GM12892 (cell line): ENCODE measurements at places on chromosomes 1 and 21.

- DNase-seq: no peak
These were observed 554 bp upstream of the SLC39A1 start for GRCh38 chr1:153963850-153964331.

DNA sequence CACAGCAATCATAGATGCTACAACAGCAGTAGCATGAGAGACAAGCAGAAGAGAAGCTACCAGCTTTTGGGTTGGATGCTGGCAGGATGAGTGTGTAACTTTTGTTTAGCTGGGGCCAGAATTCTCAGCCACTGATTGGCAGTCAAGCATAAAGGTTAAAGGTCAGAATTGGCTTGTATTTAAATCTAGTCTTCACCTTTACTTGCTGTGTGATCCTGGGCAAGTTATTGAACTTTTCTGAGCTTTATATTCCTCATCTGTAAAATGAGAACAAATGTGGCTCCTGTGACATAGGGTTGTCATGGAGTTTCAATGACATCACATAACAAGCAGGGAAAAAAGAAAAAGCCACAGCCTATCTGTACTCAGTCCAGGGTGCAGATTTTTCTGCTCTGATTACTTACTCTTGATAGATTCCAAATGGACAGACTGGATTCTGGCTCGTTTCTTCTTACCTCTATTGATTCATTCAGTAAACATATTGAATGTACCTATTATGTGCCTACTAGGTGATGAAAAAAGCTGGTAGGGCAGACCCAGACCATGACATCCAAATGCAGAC, 2.8 kb upstream of the AZIN2 start:
- DNase-seq: no peak

- no peak for DNase-seq
These were observed 2.7 kb downstream of the RGL1 start for GRCh38 chr1:183807549-183808168.

DNA sequence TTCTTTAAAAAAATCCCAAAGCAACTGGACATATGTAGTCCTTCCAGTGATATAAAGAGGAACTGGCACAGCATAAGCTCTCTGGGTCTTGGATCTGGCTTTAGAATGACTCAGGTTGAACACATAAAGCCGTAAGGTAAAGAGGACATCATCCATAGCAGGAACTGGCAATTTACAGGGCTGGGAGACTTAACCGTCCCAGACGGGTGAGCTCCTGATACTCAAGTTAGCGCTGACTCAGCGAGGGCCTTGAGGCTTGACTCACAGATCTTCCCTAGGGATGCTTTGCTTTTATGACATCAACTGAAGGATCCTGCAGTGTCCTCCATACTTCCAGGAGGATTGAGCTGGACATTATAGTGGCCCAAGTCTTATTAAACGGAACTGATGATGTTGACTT, 154.1 kb downstream of the CLIC6 start:
- no peak for DNase-seq

- no peak for DNase-seq
These were observed at the start of gene DCDC2B for GRCh38 chr1:32208891-32209328. DCDC2B (plus strand) TSS chr1:32209089; CDS start chr1:32209094, 5 bp downstream.

DNA sequence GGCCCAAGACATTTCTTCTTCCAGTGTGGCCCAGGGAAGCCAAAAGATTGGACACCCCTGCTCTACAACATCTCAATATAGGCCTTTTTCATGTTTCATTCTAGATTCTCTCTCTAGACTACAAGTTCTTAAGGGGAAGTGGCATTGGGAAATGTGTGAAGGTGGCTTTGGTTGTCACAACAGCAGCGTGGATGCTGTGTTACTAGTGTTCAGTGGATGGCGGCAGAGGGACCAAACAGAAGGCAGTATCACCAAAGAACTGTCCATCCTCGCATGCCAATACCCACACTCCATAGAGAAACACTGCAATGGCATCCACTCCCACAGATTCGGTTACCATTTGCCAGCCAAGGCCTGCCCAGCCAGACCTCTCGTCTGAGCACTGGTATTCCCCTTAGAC, 24.3 kb upstream of the IFNAR2 start:
- no peak for DNase-seq

DNA sequence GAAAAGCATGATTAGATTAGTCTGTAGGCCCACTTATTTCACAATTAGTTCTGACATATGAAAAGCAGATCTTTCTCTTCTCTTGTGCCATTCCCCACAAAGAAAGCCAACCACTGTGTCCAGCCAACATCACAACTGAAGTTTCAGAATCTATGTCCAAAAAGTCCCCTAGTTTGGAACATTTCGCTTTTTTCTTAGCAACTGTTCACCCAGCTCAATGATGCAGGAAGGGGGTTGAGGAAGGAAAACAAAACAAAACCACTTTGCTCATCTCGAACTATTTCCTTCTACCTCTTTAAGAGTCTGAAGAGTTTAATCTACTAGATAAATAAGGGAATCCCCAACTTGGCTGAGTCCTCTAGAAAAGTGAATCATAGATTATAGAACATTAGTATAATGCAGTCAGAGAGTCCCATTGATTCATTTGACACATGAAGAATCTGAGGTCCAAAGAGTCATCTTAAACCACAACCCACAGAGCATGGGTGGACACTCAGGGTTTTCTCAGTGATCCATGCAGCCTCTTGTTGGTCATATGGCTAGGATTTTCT, 159.3 kb upstream of the SGIP1 start:
- no peak for DNase-seq

GRCh38 chr1:201456499-201457309, 12.3 kb downstream of the PHLDA3 start:
- no peak for DNase-seq

DNA sequence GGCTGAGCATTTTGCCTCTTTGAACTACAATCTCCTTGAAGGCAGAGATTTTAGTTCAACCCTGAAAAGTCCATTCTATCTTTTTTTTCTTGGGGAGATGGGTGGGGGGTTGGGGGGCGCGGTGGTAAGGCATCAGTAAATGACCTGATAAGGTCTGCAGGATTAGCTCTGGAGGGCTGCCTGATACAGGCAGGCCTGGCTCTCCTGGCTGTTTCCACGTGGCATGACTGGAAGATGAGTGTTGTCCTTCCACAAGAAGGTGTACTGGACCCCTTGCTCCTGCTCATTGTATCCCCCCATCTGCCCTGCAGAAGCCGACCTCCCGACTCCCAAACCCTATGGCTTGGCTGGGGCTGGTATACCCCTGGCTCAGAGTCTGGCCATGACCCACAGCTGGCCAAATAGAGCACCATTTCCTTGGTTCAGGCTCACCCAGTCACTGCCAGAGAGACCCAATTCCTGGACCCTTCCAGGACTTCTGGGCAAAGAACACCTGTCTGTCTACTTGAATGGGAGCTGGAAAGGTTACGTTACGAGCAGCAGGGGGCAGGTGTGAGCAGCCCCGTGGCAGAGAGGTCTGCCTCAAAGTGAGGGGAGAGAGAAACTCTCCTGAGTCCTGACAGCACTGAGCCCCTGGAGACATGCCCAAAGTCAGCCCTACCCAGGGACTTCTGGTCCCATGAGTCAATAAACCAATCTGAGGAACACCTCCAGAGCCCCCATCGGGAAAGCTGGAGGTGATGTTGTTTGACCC, 17.0 kb downstream of the DHRS3 start:
- no peak for DNase-seq

- no peak for DNase-seq
These were observed 5.0 kb upstream of the EFCAB14 start for GRCh38 chr1:46723901-46724300.

- DNase-seq: no peak
These were observed 88.4 kb downstream of the C21orf91 start for GRCh38 chr21:17730782-17731181.

DNA sequence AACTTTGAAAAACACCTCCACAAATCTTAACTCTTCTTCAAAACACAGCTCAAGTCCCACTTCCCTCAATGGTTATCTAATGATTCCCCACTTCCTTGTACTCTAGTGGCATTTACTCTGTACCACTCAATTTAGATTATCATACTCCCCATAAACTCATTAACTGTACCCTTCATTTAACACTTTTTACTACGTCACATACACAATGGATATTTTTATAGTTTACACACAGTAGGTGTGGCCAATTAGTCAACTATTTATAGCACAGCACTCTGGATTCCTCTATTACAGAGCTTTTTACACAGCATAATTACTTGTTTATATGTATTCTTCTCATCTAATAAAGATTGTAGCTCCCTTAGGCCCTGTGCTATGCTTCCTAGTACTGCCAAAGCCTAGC, 62.1 kb downstream of the FOXJ3 start:
- DNase-seq: no peak

- DNase-seq: no peak
These were observed 3.8 kb downstream of the TAS1R3 start for GRCh38 chr1:1334835-1335234.

- DNase-seq: no peak
These were observed 38.0 kb downstream of the LAMC1 start for GRCh38 chr1:183061194-183061593.

GRCh38 chr1:200388791-200389190, 21.0 kb downstream of the ZNF281 start:
- DNase-seq: no peak

GRCh38 chr1:181334724-181335123, 148.6 kb upstream of the CACNA1E start:
- no peak for DNase-seq

DNA sequence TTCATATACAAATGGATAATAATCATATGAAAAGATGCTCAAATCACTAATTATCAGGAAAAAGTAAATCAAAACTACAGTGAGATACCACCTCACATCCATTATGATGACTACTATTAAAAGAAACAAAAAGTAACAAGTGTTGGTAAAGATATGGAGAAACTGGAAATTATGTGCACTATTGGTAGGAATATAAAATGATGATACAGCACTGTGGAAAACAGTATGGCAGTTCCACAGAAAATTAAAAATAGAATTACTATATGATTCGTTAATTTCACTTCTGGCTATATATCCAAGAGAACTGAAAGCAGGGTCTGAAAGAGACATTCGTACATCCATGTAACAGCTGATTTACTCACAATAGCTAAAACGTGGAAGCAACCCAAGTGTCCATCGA, 21.1 kb upstream of the ATP1A1 start:
- no peak for DNase-seq

GRCh38 chr1:206427291-206427690, 43.0 kb upstream of the IKBKE start:
- no peak for DNase-seq

GRCh38 chr1:11738783-11739182, 2.8 kb downstream of the AGTRAP start:
- no peak for DNase-seq

DNA sequence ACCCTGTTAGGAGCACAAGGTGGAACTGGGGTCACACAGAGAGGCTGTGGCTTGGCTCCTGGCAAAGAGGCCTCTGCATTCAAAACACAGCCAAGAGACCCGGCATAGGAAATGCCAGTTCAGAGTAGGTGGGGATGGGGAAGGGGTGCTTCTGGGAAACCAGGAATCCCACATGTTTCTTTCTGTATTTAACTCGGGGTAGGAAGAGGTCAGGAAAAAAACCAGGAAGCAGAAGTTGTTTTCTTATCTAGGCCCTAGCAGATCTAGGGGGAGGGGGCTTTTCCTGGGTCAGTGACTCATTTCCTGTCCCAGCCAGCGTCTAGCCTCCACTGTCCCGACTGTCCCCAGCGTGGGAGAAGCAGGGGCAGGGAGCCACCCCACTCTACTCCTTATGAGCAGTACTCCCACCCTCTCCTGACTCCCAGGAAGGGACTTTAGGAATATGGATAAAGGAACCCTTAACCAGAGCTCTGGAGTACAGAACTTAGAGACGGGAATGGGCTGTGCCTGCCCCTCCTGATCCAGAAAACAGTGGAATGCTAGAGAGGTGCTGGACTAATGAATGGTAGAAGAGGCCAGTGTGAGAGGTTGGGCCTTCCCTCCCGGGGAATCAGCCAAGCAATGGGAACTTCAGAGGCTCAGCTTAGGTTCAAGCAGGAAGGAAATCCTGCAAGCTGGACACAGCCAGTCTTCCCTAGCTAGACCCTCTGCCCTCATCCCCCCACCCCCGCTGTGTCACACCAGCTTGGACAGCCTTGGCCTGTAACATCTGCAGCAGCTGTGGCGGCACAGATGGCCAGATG, 5.7 kb downstream of the FHL3 start:
- no peak for DNase-seq

GRCh38 chr1:89686520-89686919, 53.6 kb downstream of the LRRC8C start:
- no peak for DNase-seq

DNA sequence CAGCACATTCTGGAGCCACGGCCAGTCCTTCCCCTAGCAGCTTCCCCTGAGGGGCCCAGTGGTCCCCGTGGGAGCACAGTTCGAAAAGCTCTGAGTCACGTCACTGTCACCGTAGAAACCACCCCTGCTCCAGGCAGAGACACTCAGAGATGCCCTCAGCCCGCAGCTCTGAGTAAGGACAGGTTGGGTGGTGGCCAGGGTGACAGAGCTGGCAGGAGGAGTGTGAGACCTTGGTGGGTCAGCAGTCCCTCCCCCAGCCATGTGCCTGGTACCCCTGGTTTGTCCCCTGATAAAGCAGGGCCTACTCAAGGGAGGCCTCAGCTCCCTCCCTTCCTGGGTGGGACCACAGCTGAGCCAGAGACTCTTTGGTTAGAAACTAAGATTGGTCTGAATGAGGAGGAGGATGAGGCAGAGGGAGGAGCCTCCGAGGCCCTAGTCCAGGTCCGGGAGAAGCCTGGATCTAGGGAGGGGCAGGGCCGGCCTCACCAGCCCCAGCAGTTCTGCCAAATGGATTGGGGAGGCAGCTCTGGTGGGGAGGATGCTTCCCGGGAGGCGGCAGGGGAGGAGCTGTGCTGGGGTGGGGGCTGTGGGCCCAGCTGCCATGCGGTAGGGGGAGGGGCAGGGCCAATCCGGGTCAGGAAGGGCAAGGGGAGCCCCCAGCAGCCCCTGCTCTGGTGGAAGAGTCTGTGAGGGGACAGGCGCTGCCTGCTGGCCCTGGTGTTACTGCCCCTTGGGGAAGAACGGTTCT, 55.2 kb downstream of the SLC9A1 start:
- DNase-seq: no peak

DNA sequence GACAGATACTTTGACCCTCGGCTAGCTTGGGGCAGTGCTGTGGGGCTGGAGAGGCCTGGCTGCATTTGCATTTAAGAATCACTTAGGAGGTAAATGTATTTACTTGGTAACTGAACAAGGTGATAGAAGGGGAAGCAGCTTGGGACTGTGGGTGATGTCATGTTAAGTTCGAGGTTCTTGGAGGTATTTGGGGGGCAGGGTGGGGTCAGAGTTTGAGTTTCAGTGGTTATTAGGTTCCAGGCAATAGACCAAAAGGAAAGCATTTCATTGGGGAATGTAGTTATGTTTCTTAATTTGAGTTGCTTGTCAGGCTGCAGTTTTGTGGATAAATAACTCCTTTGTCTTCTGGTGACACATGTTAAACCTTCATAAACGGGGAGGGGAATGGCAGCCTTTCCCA, 2.4 kb upstream of the FAM78B start:
- DNase-seq: no peak

DNA sequence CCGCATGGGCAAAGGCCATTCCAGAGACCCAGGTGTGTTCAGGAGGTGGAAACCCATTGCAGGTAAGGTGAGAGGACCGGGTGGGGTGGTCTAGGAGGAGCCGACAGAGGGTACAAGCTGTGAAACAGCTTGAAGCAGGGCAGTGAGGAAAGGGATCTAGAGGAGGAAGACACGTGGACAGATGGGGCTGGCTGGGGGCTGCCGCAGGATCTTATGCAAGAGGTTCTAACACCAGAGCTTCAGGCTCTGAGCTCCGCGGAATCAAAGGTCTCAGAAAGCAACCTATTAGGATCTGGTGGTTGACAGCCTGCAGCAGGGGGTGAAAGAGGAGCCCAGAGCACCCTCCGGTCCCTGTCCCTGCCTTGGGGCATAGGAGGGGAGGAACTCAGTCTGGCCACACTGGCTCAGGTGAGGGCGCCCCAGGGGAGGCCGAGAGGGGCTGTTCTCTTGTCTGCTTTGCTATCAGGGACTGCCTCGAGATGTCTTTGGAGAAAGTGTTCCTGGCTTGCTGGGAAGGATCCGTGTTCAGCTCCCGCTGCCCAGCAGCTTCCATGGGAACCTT, 1.9 kb downstream of the TFF1 start:
- DNase-seq: no peak
